ENCODE measurements at places on chromosomes 4 and X.

GRCh38 chr4:112706840-112707207, 69.9 kb downstream of the LARP7 start:
- no peak for DNase-seq

GRCh38 chrX:11349020-11349419, 55.8 kb downstream of the AMELX start:
- DNase-seq: no peak

DNA sequence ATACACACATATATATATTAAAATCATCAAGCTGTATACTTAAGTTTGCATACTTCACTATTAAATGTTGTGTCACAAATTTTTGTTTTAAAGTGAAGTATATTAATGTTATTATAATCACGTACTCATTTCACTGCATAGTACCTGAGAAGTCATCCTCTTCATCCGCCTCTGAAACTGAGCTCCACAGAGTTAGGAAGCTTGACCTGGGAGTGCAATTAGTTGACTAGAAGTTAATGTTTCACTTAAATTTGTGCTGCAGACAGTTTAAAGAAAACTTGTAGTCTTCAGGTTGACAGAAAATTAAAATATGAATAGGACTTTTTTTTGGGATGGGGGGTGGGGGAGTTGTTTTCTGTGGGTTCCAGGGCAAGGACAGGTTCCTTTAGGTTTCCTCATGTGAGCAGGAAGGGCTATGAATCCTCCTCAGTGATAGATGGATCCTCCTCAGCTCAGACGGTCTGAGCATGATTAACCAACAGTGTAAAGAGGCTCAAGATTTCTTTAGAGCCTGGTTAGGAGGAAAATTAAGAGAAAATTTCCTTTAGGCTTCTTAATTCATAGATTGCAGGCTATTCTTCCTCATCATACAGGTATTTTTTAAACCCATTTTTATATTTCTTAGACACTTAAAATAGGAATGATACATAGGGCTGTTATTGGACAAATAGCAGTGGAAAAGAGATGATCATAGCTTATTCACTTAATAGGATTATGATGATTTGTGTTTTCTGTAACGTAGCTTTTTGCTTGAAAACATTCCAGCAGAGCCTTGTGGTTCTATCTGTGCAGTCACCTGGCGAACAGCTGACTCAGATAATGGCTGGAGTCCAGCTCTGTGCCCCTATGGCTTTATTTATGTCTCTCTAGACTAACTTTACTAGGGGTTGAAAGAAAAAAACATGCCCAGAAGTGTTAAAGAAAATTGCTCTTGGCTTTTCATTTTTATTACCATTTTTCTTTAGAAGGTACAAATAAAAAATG, 102.7 kb downstream of the SLC4A4 start:
- no peak for DNase-seq

GRCh38 chr4:40265910-40266274, 69.1 kb downstream of the RHOH start:
- DNase-seq: no peak

GRCh38 chr4:152448854-152449253, 87.0 kb downstream of the FBXW7 start:
- no peak for DNase-seq
